Stimulated activated CD4-positive, alpha-beta T cell treated with anti-CD3 and anti-CD28 coated beads, Interleukin-15, amount 100 ng/mL, for 48 hours (primary cell): ENCODE measurements at places on chromosomes 5 and 9.

DNA sequence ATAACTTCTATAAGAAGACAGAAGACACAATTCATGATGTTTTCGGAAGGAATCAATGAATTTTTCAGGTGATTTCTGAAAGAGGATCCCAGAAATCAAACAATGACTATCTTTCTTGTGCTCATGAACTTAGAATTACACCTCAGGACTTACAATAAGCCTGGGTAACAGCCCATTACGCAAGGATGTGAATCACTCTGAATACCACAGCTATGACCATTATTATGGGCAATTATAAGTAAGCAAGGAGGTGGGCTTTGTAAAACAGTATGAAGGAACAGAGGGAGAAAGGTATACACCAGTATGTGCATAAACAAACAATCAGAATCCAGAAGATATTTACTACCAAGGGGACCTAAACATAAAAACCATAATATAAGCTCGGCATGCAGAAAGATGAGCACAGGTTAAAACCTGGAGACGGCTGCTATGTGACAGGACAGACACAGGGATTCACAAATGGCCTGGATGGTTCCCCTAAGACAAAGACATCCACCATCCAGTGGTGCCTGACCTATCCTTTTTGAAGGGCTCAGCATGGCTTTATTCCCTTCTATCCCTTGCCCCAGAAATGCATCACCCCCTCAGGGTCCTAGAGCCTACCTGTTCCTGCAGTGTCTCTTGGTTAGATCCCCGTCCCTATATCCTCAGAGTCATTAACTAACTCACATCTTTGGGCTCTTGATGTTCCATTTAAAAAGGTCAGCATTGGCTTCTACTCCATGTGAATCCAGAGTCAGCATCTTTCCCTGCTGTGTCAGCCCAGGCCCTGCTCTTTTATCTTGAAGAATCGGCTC lies 21.8 kb upstream of the PPP2CA start:
- DNase-seq, result no peak

DNA sequence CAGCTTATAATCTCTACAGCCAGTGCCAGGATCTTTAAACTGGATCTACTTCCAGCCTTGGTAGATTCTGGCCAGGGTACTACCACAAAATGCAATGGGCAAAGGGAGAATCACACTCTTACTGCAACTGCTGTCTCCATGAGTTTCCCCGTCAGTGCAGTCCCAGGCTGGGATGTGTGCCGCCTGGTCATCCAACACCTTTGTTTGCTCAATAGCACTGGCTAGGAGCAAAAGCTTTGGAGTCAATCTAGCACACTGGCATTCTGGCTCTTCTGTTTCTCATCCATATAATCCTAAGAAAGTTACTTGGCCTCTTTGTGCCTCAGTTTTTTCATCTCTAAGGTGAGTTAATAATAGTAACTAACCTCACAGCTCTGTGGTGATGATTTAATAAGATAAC lies 96.9 kb downstream of the FBN2 start:
- DNase-seq, result no peak

GRCh38 chr9:89623925-89624420 lies 19.2 kb downstream of the GADD45G start:
- DNase-seq, result no peak

- DNase-seq, result no peak
These were observed 121.8 kb upstream of the SPIN1 start for GRCh38 chr9:88266416-88266815.

- DNase-seq, result no peak
These were observed 25.8 kb upstream of the CD180 start for GRCh38 chr5:67222243-67223025.

- no peak for DNase-seq
These were observed 261.5 kb upstream of the CCNH start for GRCh38 chr5:87674235-87674634.

GRCh38 chr5:30937070-30937469 lies 256.4 kb upstream of the CDH6 start:
- no peak for DNase-seq

GRCh38 chr5:38831117-38831516 lies 14.7 kb upstream of the OSMR start:
- DNase-seq, result no peak

GRCh38 chr9:16871336-16872151 lies 1.1 kb upstream of the BNC2 start:
- no peak for DNase-seq

DNA sequence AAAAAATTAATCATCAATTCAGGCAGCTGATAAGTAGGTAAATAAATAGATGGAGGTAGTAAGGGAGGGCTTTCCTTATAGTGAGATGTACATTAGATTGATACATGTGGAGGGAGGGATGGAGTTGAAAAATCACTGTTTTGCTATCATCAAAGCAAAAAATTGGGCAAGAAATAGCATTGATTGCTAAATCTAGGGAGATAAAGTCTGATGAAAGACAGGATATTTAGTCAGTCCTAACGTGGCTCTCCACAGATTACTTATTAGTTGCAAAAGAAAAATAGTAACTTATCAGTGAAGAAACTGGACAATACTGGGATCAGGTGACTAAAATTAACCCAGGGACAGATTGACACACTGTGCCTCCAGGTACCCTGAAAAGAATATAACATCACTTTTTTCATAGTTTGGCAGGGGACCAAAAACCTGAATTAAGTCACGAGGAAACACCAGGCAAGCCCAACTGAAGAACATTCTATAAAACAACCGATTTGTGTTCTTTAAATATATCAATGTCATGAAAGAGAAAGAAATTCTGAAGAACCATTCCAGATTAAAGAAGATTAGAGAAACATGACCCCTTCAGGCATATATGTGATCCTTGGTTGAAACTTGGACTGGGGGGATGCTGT lies 27.1 kb upstream of the GOLPH3 start:
- DNase-seq, result no peak

- DNase-seq, result no peak
These were observed 76.2 kb downstream of the ARHGAP26 start for GRCh38 chr5:142846406-142846805.

GRCh38 chr9:97474372-97474925 lies 27.0 kb upstream of the TMOD1 start:
- DNase-seq, result no peak

- DNase-seq, result no peak
These were observed 8.1 kb upstream of the RAD23B start for GRCh38 chr9:107274953-107275422.

GRCh38 chr5:177604116-177604521 lies 4.2 kb downstream of the B4GALT7 start:
- no peak for DNase-seq

DNA sequence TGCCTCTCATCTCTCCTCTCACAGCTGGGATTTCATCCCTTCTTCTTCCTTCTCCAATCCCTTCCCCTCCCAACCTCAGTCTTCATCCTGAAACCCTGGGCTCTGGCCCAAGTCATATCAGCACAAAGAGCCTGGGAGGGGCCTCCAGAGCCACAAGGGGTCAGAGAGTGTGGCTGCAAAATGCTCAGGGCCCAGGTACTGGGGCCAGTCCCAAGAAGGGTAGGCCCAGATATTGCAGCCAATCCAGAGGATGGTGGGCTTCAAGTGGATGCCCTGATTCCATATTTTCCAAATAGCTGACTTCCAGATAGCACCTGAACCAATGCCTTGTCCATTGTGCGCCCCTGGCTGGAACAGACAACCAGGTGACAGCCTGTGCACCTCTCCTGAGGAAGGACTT lies 193.9 kb downstream of the MED10 start:
- DNase-seq, result no peak

- no peak for DNase-seq
These were observed 924.8 kb upstream of the CDH9 start for GRCh38 chr5:27963050-27963783.

DNA sequence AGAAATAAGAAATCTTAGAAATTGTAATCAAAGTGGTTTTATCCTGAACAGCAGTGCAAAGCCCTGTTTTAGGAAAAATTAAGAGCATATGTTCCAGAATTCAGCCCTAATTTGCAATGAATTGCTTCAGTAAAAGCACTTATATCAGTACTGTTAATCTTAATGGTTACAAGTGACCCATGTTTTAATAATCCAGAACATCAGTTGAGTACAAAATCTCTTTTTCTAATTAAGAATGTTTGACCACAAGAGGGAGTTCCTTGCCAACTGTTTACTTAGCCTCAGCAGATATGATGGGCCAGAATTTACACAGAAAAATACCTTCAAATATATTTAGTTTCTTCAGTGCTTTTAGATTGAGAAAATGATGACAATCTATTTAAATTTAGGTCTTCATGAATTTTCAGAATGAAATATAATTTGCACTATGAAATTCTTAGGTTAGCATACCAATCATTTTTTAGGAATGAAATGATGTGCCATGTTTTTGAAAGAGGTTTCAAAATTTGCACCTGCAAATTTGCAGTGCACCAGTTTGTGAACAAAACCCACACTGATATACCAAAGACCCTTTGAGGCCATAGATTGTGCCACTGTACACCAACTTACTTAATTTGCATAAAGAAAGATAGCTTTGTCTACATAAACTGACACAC lies 926.3 kb upstream of the ARRDC3 start:
- no peak for DNase-seq

DNA sequence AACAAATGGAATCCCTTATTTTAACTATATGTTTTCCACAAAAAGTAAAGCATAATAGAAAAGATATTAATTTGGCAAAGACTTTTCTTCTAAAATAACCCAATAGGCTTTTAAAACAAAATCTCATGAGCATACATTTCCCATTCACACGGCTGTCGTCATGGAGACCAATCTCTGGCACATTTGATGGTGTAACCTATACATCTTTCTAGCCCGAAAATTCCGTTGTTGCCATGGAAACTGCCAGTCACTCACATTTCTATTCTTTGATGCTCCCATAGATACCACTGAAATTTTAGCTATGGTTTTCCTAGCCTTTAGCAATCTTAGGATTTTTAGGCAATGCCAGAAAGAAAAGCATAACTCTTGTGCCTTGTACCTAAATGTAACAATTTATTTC lies 262.9 kb upstream of the TRPM3 start:
- no peak for DNase-seq

DNA sequence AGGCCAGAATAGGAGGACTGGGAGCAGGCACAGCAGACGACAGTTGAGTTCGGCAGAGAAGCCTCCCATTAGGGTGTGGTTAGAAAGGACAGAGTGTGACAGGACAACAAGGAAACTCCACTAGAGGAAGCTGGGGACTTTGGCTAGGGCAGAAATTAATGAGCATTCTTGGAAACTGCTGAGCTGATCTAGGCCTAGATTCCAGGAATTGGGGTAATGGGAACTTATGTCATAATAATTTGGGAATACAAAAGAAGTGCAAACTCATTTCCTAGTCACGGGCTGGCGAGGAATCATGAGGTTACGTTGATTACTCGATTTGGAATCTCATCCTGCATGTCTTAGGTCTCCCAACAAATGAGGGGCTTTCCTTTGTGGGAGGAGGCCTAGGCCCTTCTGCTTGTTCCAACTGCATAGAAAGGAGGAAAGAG lies 144.6 kb upstream of the RPS23 start:
- no peak for DNase-seq

DNA sequence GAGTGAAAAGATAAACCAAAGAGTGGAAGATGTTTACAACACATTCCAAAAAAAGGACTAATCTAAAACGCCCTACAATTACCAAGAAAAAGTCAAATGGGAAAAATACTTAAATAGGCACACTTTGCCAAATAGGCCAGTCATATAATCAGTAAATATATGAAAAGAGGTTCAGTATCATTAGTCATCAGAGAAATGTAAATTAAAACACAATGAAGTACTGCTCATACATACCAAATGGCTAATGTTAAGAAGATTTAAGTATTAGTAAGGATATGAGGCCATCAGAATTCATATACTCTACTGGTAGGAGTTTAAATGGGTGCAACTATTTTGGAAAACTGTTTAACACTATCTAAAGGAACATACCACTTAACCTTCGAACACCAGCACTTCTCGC lies 47.6 kb downstream of the ZDHHC21 start:
- DNase-seq, result no peak

- DNase-seq, result peak; percentile 50
These were observed 684 bp upstream of the MED7 start for GRCh38 chr5:157143127-157143971.

DNA sequence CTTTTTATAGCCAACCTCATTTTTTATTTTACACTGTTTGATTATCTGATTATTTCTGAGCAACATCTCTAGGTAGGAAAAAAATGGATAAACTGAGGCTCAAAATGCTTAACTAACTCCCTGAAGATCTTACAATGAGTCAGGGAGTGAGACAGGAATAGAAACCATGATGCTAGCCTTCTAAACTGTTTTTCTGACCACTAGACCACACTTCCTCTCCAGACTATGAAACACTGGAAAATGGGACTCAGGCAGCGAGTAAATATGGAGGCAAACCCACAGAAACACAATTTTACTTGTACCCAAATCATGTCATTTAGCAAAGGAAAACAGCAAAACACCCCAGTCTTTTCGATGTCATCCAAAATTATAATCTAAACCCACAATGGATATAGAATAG lies 129.9 kb upstream of the ANKH start:
- DNase-seq, result no peak

DNA sequence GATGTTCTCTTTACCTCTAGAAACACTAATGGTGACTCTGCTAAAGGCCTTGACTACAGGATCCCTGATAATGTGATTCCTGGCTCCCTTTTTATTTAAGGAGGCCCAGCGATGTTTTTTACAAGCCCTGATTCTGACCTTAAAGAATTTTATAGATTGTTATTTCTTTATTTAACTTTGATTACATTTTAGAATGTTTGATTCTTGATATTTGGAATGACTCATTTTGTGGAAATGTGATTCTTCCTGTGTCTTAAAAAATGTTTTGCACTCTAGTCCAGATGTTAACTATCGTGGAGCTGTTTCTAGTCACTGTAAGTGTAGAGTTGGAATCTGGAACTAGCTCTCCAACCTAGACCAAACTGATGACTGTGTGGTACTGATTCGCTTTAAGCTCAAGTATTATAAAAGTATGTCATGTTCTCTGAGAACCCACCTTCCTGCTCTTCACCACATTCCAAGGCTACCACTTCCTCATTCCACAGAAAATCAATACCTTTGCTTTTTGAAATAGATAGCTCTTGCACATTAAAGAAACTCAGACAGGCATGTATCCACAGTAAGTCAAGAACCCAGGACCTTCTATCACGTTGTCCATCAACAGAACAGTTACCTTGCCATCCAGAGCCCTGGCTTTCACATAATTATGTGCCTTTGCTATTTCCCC lies 65.2 kb downstream of the JMY start:
- no peak for DNase-seq

DNA sequence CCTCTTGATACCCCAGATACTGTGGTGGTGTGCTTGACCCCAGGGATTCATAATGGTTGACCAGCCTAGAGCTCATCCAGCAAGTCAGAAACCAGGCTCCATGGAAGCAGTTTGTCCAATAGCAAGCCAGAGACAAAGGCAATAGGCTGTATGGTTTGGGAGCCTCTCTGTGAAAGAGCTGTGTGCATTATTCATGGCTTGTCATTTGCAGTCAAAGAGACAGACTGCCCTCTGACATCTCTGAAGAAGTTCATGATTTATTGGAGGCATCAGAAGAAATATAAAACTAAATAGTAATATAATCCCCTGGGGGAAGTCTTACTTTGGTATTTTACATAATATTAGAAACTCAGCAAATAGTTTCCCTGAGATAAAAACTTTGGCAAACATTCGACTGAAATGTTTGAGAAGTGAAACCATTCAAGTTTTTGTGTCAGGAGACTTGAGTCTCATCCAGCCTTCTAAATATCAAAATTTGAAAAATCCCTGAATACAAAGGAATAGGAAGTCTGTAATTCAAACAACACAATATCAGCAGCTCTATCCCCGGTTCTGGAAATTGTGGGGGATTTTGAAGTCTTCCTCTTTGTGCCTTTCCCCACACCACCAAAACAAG lies 250.3 kb downstream of the ZSWIM6 start:
- no peak for DNase-seq

GRCh38 chr9:131608493-131609037 lies 63.2 kb downstream of the PRRT1B start:
- no peak for DNase-seq

- DNase-seq, result no peak
These were observed 26.7 kb upstream of the SUSD3 start for GRCh38 chr9:93031629-93032430.
